ENCODE measurements at places on chromosomes 12 and 14.

- DNase-seq = no peak
Observed at GRCh38 chr14:80383223-80383622, 171.9 kb upstream of the DIO2 start.

- DNase-seq = no peak
Observed at GRCh38 chr14:77241955-77242354, 29.1 kb downstream of the NGB start.

GRCh38 chr12:79033788-79034187 is 169.2 kb downstream of the SYT1 start:
- no peak for DNase-seq

DNA sequence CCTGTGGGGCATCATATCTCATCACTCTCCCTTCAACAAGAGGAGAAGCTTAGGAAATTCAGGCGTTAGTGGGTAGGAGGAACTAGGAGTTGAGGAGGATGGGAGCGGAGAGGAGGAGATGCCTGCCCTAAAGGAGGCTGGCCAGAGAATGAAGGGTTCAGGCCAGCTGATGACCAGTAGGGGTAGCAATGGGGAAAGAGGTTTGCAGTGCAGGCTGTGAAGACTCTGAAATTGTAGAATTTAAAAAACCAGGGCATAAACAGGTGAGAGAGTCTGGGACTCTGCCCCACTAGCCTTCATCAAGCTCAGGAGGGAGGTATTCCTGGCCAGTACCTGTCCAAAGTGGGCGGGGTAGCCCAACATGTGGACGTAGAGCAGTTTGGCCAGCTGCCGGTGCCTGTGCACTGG is 809 bp downstream of the AP1G2 start:
- no peak for DNase-seq

DNA sequence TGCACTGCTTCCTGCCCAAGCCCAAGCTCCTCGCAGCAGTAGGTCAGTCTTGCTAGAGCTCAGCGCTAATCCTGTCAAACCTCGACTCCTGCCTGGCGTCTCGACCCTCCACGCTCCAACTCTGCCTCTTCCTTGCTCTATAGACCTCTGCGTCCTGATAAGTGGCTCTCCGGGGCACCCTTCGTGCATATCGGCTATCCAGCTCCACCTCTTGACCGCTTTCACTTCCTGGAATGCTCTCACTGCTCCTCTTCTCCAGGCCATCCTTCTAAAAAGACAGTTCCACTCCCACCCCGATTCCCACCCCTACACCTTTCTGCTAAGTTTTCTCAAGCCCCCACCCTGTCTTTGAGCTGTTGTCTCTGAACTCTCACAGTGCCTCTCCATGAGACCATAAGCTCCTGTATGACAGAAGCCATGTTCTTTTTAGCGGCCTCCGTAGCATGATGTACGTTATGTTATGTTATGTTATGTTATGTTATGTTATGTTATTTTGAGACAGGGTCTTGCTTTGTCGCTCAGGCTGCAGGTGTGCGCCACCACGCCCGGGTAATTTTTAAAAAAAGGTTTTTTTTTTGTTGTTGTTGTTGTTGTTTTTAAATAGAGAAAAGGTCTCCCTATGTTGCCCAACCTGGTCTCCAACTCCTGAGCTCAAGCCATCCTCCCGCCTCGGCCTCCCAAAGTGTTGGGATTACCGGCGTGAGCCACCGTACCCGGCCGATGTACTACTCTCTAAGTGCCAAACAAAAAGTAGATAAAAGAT is 601 bp downstream of the COX14 start:
- DNase-seq = no peak

- no peak for DNase-seq
Observed at GRCh38 chr12:41325336-41325735, 137.2 kb downstream of the PDZRN4 start.

DNA sequence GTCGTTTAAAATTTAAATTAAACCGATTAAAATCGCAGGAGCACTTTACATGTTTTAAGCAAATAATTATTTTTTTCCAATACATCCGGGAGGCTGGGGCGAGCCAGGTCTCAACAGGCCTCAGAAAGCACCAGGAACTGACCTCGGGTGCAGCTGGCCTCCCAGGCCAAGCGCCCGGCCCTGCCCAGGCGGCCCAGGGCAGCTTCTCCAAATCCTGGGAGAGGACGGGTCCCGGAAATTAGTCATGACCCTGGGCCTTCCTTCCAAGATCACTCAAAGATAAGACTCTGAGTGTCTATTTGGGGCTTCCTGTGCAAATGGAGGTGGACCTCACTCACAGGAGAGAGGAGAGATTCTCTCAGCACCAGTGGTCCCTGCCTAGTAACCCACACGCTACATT is 177.1 kb downstream of the BCL11B start:
- no peak for DNase-seq

Data from naive thymus-derived CD8-positive, alpha-beta T cell (primary cell).